ENCODE measurements at places on chromosomes 11 and 22.

- DNase-seq, result no peak
These were observed 11.5 kb downstream of the KCNC1 start for GRCh38 chr11:17746096-17746495.

- no peak for DNase-seq
These were observed 113.4 kb downstream of the NELL1 start for GRCh38 chr11:20782775-20783174.

GRCh38 chr22:25650833-25651232 lies 86.4 kb downstream of the GRK3 start:
- DNase-seq, result peak; percentile 43

DNA sequence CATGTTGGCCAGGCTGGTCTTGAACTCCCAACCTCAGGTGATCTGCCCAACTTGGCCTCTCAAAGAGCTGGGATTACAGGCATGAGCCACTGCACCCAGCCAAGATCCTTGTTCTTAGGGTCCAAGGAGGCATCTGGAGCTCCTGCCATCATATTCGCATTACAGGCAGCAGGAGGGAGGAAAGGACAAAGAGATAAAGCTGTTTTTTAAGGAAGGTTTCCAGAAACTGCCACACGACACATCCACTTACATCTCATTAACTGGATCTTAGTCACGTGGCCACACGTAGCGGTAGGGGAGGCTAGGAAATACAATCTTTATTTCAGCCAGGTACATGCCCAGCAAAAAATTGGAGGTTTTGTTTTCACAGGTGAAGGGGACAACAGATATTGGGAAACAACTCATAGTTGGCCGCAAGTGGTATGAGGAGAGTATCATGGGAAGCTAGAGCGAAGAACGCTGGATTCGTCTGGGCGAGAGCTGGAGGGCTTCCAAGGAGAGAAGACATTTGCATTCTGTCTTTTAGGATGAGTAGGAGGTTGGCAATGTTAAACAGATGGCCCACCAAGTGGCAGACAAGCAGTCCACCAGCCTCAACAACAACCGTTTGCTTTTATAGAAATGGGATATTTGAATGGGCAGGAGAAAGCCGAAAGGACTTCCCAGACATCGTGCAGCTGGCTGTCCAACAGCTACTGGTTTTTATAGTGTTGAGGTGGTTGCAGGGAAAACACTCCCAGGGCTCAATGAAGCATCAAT lies 39.2 kb upstream of the DMC1 start:
- DNase-seq, result no peak

DNA sequence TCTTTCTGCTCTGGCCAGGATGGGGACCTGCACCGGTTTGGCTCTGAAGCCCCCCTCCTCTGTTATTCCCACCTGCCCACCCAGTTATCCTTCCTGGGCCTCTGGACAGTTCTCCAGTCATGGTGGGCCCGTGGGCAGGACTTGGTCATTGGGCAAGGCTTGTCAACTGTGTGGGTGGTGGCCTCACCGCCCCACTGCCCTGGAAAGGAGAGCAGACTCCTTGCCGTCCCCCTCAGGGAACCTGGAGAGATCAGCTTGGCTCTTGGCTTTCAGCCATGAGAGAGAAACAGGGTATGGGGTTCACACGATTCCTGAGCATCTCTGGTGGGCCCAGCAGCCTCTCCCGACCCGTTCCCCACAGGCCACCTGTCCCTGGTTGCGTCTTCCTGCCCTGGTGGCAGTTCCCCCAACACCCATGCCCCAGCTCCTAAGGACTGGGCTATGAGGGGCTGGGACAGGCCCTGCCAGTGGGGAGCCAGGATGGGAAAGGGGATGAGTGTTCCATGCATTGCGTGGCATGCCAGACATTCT lies 92.3 kb downstream of the MORC2 start:
- DNase-seq, result no peak

DNA sequence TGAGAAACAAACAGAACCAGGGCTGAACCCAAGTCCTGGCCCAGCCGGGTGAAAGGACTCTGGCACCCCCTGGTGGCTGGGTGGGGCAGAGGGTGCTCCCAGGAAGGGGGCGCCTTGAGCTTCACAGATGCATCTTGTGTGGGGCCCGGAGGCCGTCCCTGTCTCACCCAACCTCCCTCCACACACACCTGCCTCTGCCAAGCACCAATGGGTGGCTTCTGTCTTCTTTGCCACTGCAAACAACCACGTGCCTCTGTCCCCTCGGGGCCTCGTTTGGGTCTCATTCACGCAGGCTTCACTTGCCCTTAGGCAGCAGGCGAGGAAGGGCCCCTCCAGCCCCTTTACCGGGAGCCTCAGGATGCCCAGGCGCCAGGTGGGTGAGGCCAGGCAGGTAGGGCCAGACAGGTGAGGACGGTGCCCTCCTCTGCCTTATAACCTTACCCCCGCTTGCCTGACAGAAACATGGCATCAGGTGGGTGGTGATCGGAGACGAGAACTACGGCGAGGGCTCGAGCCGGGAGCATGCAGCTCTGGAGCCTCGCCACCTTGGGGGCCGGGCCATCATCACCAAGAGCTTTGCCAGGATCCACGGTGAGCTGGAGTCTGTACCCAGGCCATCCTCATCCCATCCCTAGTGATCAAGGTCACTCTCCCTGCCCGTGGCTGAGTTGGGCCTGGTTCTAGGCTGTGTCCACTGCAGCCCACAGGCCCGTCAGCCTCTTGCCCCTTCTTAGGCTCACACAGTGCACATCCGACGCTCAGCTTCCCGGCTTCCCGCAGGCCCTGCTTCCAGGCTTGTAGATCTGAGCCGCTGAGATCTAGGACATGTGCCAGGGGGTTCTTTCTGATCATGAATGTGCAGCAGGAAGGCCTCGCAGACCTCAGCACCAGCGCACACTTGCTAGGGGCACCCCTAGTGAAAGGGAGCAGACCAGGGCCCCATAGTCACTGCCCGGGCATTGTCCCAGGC lies 17.2 kb downstream of the POLR3H start:
- peak; percentile 86 for DNase-seq

DNA sequence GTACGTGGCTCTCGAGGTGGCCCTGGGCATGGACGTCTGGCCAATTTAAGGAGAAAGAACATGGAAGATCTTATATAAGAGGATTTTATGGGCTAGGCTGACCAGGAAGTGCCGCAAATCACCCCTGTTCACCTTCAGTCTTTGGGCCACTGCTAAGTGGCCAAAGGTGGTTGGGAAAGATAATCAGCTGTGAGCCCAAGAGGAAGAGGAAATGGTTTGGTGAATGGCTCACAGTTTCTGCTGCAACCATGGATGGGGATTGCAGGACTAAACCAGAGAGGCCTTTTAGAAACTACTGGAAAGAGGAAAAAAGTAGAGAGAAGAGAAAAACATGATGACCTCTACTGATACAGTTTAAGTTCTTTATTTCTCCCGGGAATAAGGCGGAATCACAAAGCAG lies 96.0 kb upstream of the ARHGAP20 start:
- no peak for DNase-seq

- DNase-seq, result peak; percentile 68
These were observed 25.4 kb downstream of the CREB3L1 start for GRCh38 chr11:46302866-46303265.

Data from germinal center (tissue), 1 donor.